ENCODE measurements at places on chromosomes 6 and 20.

GRCh38 chr6:125067552-125067951 is 86.0 kb upstream of the TPD52L1 start:
- DNase-seq: no peak

GRCh38 chr20:63890201-63890576 is 4.7 kb upstream of the DNAJC5 start:
- DNase-seq: no peak

DNA sequence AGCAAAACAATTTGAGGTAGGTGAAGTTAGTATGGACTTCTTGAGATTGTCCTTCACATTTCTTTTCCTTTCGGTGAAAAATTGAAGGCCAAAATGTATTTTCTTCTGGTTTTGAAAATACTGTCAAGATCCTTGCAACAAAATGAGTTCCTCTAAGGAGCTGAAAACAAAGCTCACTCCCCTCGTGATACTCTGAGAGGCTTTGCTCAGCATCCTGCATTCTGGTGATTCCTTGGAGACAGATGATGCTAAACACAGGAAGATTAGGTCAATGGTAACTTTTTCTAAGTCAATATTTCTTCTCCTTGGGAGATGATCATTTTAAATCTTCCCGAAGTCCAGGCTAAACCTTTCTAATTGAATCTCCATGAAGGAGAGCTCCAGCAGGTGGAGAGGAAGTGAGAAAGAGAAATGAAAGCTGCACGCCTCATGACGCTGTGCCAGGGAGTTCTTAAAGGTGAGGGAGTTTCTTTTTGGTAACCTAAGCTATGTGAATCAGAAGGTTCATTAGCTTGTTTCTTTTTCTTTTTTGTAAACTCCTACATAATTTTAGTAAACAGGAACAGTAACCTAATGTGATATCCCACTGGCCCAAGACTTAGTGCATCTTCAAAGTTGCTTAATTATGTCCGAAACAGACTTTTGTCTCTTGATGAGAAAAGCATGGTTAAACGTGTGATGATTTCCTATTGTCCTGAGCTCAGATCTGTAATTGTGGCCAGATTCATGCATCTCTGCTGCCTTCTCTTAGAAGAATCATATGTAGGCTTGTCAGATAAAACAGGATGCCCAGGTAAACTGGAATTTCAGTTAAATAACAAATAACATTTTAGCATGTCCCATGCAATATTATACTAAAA is 15.0 kb downstream of the ESR1 start:
- DNase-seq: no peak

DNA sequence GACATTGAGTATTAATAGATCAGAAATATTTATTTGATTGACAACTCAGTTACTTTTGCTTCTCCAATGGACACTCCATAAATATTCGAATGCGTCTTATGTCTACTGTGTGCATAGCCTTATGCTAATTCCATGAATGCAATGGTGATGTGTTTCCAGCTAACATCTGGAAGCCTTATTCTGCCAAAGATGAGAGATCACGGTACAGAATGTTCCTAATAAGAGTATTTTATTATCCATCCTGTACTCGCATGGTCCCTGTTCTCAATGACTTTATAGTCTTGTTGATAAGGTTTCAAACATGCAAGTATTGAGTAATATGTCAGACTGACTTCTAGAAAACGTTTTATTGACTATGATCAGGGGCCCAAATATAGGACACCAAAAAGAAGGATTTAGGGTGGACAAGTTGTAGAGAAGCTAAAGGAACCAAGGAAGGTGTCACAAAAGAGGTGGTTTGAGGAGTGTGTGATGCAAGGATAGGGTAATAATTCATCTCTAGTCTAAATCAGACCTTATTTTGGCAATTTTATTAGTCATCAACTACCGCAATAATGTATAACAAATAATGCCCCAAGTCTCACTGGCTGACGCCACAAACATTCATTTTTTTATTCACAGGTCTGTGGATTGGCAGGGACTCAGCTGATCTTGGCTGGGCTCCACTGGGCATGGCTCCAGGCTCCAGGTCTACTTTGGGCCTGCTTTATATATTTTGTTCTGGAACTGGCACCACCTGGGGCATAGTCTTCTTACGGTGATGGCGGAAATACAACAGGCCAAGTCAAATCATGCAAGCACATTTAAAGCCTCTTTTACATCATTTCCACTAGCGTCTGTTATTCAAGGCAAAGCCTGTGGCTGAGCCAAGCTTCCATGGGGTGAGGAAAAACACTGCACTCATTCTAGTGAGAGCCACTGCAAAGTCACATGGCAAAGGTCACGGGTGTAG is 24.5 kb upstream of the CD83 start:
- DNase-seq: no peak

DNA sequence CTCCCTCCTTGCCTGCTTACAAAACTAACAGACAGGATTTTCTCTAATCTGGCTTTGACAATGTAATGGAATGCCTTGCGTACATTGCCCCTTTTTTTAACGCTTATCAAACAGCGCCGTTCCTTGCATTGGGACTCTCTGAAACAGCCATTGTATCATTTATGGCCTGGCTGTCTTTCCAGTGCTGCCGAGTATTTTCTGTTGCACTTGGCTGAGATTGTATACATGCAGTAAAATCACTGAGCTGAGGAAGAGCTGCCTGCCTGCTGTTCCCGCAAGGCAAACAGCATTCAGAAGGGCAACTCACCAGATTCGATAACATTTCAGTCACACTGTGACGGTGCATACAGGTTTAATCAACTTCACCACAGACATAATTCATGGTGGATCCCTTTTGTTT is 106.0 kb downstream of the SH3BGRL2 start:
- DNase-seq: no peak

Measured in HCEC 1CT (cell line).